Spleen (tissue), 13 donors: ENCODE measurements at places on chromosomes 3 and 15. TPM values are rescaled to one million over a fixed set of nuclear protein-coding genes. Genes with fewer than 3 reads are reported as not detected.

DNA sequence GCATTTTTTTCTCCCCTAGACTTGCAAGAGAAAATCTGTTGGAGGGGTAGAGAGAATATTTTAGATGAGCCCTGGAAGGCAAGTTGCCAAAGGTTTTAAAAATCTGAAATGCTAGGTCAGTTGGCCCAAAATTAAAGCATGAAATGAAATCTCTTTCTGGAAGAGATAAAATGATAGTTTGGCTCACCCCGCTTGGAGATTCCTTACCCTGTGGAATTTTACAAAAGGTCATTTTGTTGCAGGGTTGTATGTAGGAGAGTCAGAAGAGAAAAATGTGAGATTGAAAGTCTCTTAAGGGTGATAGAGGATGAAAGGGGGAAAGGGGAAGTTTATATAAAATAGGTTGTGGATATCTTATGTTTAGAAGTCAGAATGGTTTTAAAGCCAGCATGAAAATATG, 277.8 kb downstream of the CD47 start:
- no peak for DNase-seq

GRCh38 chr3:141391298-141391990, 23.1 kb downstream of the ZBTB38 start:
- DNase-seq: no peak

DNA sequence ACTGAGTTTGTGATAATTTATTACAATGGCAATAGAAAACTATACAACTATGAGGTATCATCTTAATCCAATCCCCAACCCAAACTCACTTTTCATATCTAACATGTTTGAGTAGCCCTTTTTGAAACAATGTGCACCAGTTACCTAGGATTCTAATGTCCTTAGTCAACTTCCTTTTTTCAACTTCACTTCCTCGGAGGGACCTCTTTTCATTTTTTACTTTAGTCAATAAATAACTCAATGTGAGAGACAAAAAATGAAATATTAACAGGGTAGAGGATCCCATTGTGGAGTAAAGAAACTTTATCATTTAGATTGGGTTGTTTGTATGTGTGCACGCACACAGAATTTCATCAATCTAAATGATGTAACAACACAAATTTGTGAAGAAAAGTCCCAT, 193.6 kb upstream of the LRRC3B start:
- DNase-seq: no peak

DNA sequence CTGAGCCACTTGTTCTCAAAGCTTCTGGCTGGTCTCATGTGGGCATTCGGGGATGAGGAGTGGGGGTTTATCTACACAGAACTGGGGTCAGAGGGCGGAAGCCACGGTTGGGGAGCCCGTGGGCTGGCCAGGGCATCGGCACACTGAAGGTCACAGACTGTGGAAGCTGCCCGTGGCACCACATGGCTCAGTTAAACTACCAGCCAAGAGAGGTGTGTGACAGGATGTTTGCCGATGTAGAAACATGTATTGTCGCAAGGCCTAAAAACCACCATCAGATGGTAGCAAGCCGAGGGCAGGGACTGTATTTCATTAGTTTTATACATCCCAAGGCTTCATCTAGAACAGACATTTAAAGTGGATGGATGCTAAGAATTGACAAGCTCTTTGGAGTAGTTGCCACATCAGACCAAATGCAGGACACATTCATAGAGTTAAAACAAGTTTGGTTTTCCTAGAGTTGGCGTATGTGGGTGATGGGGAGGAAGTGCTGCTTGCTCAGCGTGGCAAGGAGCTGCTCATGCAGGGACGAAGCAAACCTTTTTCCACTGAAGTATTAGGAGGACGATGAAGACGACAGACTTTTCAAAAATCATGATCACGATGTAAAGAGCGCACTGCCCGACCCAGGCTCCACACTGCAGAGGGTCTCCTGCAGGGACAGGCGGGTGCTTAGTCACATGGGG, 9.6 kb upstream of the MUSTN1 start:
- peak; percentile 63 for DNase-seq

CPNE4 gene
- 1.8 TPM for total RNA-seq

RPL39L gene
- 3.8 TPM for total RNA-seq
